ENCODE measurements at places on chromosomes 5 and 9.

DNA sequence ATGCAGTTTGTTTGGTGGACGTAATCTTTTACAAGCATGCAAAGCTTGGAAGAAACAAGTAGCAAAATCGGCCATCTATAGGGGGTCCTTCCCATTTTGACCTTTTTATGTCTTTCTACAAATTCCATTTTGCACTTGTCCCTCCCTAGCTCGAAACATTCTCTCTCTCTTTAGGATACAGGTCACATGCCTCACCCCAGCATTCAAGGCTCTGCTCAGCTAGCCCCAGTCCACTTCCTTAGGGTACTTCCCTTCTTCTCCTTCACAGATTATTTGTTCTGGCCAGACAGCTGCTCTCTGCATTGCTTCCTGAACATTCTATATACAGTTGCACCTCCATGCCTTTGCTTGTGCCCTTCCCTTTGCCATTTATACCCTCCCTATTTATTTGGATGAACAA, 31.7 kb upstream of the TRIM14 start:
- no peak for DNase-seq

DNA sequence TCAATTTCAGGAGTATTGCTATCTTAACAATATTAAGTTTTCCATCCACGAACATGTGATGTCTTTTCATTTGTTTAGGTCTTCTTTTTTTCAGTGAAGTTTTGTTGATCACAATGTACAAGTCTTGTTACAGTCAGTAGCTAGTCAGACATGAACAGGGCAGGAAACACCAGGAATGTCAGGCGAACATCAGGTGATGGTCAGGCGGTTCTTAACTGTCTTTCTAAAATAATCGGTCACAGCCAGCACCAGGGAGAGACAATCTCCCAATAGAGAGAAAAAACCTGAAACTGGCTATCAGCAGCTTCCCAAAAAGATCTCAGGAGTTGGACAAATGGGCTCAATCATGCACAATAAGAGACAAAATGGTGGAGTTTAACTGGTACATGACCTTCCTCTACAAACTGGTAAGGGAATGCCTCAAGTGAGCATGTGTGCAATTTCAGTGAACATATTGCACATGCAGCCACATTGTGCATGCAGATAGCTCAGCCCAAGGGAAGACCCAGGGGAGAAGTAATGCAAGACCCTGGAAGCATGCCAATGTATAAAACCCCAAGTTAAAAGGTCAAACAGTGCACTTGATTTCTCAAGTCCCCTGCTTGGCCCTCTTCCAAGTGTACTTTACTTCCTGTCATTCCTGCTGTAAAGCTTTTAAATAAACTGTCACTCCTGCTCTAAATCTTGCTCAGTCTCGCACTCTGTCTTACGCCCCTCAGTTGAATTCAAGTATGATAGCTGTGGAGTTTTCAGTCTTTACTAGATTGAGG, 176.1 kb upstream of the RASEF start:
- peak; percentile 35 for DNase-seq

DNA sequence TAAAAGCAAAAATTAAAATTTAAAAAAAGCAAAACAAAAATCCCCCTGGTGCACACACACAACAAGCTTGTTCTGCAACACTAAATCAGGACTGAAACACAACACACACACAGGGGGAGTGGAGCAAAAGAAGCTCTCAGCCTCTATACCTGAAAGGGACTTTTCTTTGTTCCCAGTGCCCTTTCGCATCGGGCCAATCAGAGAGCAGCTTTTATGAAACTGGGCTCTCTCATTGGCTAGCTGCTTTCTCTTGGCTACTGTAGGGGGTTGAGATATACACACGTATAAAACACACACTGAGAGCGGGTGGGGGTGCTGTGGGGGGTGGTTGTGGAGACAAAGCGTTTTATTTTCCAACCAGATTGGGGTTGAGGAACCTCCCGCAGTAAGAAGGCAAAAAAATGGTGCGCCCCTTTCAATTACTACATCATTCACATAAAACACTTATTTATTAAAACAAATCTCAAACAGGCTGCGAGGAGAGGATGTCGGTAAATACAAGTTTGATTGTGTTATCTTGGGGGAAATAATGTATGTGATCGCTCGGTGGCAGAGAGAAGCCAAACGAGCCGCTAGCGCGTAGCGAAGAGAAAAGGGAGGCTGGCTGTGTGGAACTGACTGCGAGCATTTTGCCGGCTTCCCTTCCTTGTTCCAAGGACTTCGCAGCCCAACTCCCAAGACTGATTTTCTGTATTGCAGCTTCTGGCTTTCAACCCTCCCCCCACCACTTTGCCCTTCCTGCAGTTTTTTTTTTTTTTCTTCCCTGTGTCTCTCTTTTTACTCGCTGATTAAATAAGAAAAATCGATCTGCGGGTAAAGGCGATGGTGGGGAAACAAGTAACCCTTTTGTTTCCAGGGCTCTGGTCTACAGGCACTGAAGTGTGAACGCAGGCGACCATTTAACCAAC, 2.5 kb upstream of the ZNF608 start:
- DNase-seq, result peak; percentile 86

GRCh38 chr9:122779181-122779580, 9.6 kb upstream of the OR5C1 start:
- no peak for DNase-seq

DNA sequence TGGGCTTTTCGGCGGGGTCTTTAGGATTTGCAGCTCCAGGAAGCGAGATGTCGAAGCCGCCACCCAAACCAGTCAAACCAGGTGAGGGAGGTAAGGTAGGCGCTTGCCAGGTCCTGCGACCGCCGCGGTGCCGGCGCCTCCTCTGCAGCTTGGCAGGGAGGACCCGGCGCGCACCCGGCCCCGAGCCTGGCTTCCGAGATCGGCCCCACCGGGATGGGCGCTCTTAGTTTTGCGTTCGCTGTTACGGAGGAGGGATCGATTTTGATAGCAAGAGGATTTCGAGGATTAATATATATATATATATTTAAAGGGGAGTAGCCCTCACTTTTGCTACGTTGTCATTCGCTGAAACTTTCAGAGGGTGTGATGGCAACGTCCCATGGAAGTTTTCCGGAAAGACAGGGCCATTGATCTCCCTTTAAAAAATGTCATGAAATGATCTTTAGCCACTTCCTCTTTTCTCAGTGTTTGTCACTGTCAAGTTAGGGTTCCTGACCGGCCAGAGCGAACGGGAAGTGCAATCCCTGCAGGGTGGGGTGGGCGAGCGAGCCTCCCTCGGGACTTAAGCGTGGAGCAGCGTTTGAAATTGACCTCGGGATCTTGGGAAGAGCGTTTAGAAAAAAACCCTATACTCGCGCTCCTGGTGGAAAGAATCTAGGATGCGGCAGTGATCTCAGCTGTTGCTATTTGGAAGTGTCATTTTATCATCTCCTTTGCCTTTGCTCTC, 495 bp downstream of the OSTF1 start:
- DNase-seq, result peak; percentile 67

Data from fibroblast of the aortic adventitia (primary cell).